ENCODE measurements at places on chromosomes 6 and 20. TPM values are rescaled to one million over a fixed set of nuclear protein-coding genes. Genes with fewer than 3 reads are reported as not detected.
A peak's percentile ranks its signal among the peaks of the same experiment; 100 is the strongest.

PPDPF gene
- 127 TPM for total RNA-seq

GRCh38 chr20:31675828-31676608 lies 38.3 kb downstream of the COX4I2 start:
- H3K27ac ChIP-seq = peak overlapping the region; percentile 78
- peaks cover 24% of the 10 kb centered on the region for H3K36me3 ChIP-seq
- peak overlapping the region; percentile 36 for H3K4me3 ChIP-seq
- H3K4me1 ChIP-seq = peaks cover 100% of the 10 kb centered on the region

DNA sequence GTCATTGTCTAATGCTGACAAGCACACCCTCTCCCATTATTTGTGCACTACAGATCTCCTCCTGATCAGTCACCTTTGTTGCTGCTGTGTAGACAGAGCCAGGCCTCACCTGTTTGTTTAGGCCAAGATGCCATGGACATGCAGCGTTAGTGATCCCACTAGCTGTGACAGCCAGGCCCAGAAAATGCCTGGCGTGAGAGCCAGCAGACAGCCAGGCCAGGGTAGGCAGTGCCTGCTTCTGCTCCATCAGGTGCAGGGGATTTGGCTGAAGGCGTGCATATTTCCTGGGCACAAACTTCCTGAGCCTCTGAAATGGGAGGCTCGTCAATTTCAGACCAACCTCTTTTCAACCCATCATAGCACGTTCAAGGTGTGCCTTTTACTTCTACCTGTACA lies 27.3 kb downstream of the MANBAL start:
- H3K4me1 ChIP-seq = peaks cover 31% of the 10 kb centered on the region
- H3K27ac ChIP-seq = peak overlapping the region; percentile 77
- no peak overlapping the region for H3K4me3 ChIP-seq
- peaks cover 12% of the 10 kb centered on the region for H3K36me3 ChIP-seq

- no peak for DNase-seq
- no peaks in the 10 kb centered on the region for H3K36me3 ChIP-seq
- H3K4me3 ChIP-seq = no peak overlapping the region
- no peaks in the 10 kb centered on the region for H3K27me3 ChIP-seq
Measured at GRCh38 chr6:159830501-159831372, 30.7 kb downstream of the PNLDC1 start.

DNA sequence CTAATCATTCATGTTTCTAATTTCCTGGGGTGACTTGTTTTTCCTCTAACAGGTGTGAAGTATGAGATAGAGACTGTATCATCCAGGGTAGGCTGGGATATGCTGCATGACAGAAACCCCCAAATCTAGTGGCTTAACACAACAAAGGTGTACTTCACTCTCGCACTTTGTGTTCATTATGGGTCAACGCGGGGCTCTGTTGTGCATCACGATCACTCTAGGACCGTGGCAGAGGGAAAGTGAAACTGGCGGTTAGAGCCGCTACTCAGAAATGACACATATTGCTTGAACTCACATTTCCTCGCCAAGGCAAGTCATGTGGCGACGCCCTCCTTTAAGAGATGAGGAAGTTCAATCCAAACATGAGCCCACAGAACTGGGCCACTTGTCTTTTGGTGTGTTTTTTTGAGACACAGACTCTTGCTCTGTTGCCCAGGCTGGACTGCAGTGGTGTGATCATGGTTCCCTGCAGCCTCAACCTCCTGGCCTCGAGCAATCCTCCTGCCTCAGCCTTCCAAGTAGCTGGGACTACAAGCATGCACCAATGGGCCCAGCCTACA lies 41.3 kb downstream of the PCNA start:
- H3K4me3 ChIP-seq = peak overlapping the region; percentile 16
- no peaks in the 10 kb centered on the region for H3K36me3 ChIP-seq
- peak; percentile 93 for DNase-seq
- H3K27me3 ChIP-seq = no peaks in the 10 kb centered on the region

- no peaks in the 10 kb centered on the region for H3K36me3 ChIP-seq
- H3K4me1 ChIP-seq = no peaks in the 10 kb centered on the region
- no peak overlapping the region for H3K27ac ChIP-seq
- no peak for DNase-seq
Measured at GRCh38 chr6:53982366-53983050, 128.7 kb upstream of the MLIP start.

- H3K4me1 ChIP-seq = no peaks in the 10 kb centered on the region
- H3K27ac ChIP-seq = no peak overlapping the region
- no peaks in the 10 kb centered on the region for H3K27me3 ChIP-seq
- no peak overlapping the region for H3K4me3 ChIP-seq
Measured at GRCh38 chr6:69293471-69293870, 503.3 kb downstream of the LMBRD1 start.

DNA sequence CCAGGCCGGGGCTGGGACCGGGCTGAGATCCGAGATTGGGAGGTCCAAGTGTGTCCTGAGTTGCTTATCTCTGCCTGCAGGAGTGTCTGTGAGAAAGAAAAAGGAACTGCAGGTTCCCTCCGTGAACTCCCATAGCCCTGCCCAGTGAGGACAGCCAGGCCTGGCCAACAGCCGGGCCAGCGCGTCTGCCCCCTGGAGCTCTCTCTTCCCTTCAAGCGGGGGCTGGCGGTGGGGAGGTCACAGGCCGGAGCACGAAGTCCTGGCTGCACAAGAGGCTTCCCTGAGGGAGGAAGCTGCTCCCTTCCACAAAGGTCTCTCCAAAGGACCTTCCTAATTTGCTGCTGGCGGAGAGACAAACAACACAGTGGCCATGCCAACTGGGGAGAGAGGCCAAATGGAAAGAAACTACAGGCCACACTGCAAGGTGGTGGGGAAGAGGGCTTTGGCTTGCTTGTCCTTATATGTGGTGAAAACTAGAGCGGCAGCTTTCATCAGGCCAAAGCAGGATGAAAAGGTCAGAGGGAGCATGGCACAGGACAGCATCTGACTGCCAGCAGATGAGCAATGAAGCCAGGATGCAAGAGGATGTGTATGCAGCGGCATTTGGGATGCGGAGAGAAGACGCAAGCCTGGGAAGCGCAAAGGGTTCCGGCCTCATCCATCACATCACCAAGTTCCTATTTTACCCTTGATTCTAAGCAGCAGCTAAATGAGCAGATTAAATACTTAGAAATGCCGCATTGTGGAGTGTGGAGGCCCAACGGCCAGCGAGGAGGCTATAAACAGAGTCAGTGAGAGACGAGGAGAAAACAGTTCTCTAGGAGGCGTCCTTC lies 260.0 kb downstream of the ERMARD start:
- no peak for DNase-seq
- no peak overlapping the region for H3K4me3 ChIP-seq
- H3K27me3 ChIP-seq = peaks cover 8% of the 10 kb centered on the region
- peaks cover 21% of the 10 kb centered on the region for H3K4me1 ChIP-seq
- H3K27ac ChIP-seq = peak overlapping the region; percentile 71

DNA sequence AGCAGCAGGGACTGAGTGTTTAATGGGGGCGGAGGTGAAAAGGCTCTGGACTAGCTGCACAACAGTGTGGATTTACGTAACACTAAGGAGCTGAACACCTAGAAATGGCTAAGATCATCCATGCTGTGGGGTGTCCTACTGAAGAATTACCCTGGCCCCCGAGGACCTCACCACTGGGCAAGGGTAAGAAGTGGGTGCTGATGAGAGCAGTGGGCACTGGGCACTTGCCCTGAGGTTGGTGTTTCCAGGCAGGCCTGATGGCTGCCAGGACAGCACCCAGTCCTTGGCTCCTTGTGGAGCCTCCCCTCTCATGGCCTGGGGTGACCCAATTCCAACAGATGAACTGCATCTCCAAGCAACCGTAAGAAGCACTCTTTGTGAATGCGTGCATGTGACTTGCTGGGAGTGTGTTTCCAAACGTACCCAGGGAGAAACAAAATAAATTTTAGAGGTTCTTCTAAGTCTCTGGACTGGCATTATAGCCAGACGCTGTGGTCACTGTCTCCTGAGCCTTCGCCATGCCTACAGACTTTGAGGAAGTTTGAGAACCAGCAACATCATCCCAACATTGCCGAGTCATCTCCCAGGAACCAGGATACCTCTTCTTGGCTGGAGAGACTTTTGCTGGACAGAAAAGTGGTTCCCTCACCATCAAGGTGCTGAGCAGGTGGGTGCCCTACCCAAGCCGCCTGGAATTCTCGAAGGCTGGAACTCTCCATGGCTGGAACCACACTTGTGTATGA lies 245.9 kb downstream of the ERMARD start:
- H3K4me3 ChIP-seq = no peak overlapping the region
- H3K4me1 ChIP-seq = peaks cover 7% of the 10 kb centered on the region
- peak; percentile 47 for DNase-seq

- no peak for DNase-seq
- H3K36me3 ChIP-seq = no peaks in the 10 kb centered on the region
- no peak overlapping the region for H3K4me3 ChIP-seq
- H3K4me1 ChIP-seq = peaks cover 65% of the 10 kb centered on the region
- no peaks in the 10 kb centered on the region for H3K27me3 ChIP-seq
Measured at GRCh38 chr20:49794336-49795134, 18.1 kb upstream of the SLC9A8 start.

- no peaks in the 10 kb centered on the region for H3K36me3 ChIP-seq
- no peak overlapping the region for H3K4me3 ChIP-seq
- H3K4me1 ChIP-seq = no peaks in the 10 kb centered on the region
Measured at GRCh38 chr6:163648868-163649267, 234.3 kb downstream of the QKI start.

CRISP3 gene
- total RNA-seq = 0.91 TPM

DNA sequence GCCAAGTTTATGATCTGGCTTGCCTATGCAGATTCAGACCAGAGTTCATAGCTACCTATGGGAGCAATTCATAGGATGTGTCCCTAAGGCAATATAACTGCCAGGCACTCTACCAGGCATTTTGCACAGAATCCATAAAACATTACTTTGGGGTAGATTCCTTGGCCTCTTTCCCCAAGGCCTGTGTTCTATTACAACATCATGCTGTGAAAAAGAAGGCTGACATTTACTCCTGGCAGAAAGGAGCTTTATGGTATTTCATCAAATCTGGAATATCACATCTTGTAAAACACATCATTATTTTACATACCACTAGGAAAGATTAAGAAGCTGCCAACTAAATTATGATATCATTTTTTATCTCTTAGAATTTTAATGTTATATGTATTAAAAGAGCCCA lies 287.0 kb upstream of the MARCKS start:
- no peaks in the 10 kb centered on the region for H3K36me3 ChIP-seq
- no peak overlapping the region for H3K4me3 ChIP-seq
- H3K27ac ChIP-seq = no peak overlapping the region
- H3K4me1 ChIP-seq = peaks cover under 1% of the 10 kb centered on the region
- no peak for DNase-seq
- H3K27me3 ChIP-seq = no peaks in the 10 kb centered on the region

GRCh38 chr20:10075606-10076005 lies 40.8 kb downstream of the ANKEF1 start:
- no peaks in the 10 kb centered on the region for H3K4me1 ChIP-seq
- H3K27me3 ChIP-seq = peaks cover 4% of the 10 kb centered on the region
- H3K36me3 ChIP-seq = no peaks in the 10 kb centered on the region
- H3K4me3 ChIP-seq = no peak overlapping the region

STMND1 gene
- total RNA-seq = not detected

DNA sequence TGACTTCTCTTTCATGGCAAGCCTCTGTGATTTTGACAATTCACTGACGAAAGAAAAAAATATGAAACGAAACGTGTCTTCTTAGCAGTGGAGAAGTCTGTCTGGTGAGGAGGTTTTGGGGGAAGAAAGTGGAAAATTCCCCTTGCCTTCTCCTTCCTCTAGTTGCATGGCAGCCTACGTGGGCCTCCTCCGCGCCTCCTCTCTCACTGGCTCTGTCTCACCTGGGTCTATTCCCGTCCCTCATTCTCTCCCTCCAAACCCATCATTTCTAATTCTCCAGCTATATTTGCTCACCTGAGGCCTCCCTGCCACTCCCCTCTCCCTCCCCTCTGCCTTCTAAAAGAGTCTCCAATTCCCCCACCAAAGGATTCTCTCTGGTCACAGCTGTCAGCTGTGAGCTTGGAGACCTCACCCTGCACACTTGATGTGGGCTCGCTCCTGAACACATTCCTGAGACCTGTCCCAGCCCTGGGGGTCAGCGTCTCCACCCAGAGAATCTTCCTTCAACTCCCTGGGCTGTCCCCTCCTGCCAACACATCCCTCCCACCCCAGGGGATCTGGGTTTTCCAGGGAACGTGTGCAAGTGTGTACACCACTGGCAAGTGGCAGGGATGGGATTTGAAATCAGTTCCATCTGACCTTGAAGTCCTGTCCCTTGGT lies 159.6 kb upstream of the PMEPA1 start:
- H3K4me3 ChIP-seq = no peak overlapping the region
- DNase-seq = no peak
- no peaks in the 10 kb centered on the region for H3K27me3 ChIP-seq
- no peaks in the 10 kb centered on the region for H3K36me3 ChIP-seq
- no peak overlapping the region for H3K27ac ChIP-seq

TMEM200A gene
- 2.3 TPM for total RNA-seq

GRCh38 chr6:154888421-154889295 lies 106.5 kb upstream of the TIAM2 start:
- no peaks in the 10 kb centered on the region for H3K4me1 ChIP-seq
- no peaks in the 10 kb centered on the region for H3K36me3 ChIP-seq
- no peak overlapping the region for H3K4me3 ChIP-seq
- no peak for DNase-seq

DNA sequence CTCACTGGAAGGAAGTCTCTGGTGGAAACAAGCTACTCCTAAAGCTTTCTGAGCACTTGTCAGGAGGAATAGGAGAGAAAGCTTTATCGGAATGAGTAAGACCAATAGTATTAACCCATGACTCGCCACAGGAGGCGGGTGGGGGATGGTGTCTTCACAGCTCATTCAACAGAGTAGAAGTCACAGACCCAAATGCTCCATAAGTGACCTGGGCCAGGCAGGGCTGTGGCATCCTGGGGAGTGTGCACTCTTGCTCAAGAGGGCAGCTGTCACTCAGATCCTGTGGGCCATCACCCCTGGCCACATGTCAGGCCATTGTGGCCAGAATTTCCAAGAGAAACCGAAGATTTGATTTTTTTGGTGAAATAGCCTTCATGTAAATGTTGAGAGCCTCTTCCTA lies 116.0 kb downstream of the SYCP2 start:
- no peak overlapping the region for H3K4me3 ChIP-seq
- no peaks in the 10 kb centered on the region for H3K36me3 ChIP-seq
- no peaks in the 10 kb centered on the region for H3K4me1 ChIP-seq
- no peak overlapping the region for H3K27ac ChIP-seq
- H3K27me3 ChIP-seq = no peaks in the 10 kb centered on the region

- DNase-seq = peak; percentile 84
- H3K4me3 ChIP-seq = peak overlapping the region; percentile 68
- H3K27ac ChIP-seq = peak overlapping the region; percentile 86
- no peaks in the 10 kb centered on the region for H3K36me3 ChIP-seq
- H3K4me1 ChIP-seq = peaks cover 40% of the 10 kb centered on the region
- H3K27me3 ChIP-seq = peaks cover 9% of the 10 kb centered on the region
Measured at GRCh38 chr6:85449388-85449817, 480 bp upstream of the NT5E start.

GRCh38 chr20:33105316-33105924 lies 26.0 kb downstream of the BPIFB4 start:
- DNase-seq = no peak
- H3K27me3 ChIP-seq = no peaks in the 10 kb centered on the region
- no peak overlapping the region for H3K27ac ChIP-seq
- H3K36me3 ChIP-seq = no peaks in the 10 kb centered on the region
